ENCODE measurements at places on chromosomes 6 and 20.

DNA sequence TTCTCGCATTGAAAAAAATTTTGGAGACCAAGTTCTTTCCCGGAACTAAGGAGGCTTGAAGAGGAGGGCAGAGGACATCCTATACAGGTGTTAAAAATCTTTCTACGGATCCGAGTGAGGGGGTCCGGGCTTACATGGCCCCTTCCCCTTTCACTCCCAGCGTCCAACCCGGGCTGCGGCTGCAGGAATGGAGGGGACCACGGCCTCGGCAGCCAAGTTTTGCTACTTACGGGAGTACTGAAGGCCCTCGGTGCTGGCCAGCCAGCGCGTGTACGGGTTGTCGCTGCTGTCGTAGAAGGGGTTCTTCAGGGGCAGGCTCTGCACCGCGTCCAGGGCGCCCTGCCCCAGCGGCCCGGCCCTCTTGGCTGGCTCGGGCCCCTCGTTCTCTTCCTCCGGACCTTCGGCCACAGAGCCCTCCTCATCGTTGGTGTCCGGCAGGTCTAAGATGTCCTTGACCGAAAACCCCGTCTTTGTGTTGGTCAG lies 642 bp downstream of the NKX2-2 start:
- DNase-seq, result peak; percentile 43

GRCh38 chr6:72654071-72654621 lies 32.3 kb downstream of the KCNQ5 start:
- no peak for DNase-seq

- DNase-seq, result peak; percentile 34
These were observed 19.8 kb upstream of the CDC5L start for GRCh38 chr6:44367681-44368080.

- DNase-seq, result no peak
These were observed 6.1 kb downstream of the PRDM13 start for GRCh38 chr6:99612551-99613408.

- DNase-seq, result no peak
These were observed 29.3 kb upstream of the SLC23A2 start for GRCh38 chr20:5030348-5031205.
